ENCODE measurements at places on chromosomes 16 and 17.
A peak's percentile ranks its signal among the peaks of the same experiment; 100 is the strongest.

DNA sequence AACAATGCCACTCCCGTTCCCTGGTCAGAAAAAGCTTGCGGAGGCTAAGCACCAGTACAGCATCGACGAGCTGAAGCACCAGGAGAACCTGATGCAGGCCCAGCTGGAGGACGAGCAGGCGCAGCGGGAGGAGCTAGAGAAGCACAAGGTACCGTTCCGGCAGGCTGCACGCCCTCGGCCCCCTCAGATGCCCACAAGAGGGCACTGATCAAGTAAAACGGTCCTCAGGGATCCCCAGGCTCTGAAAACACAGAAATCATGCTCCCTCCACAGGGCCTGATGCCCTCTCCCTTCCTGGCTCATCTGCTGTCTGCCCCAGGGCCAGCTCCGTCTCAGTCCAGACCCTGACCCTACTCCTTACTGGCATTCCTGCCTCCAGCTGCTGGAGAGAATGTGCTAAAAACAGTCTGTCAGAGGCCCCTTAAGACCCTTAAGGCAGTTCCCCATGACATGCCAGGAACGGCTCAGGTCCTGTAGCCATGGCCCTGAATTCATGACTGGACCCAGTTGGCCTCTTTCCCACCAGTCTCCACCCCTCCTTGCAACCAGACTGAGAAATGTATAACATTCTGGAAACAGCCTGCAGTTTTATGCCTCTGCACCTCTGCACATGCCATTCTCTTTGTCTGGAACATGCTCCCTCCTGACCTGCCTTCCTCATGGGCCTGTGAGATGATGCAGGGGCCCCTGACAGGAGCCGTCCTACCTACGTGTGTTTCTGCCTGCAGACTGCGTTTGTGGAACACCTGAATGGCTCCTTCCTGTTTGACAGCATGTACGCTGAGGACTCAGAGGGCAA lies 21.8 kb downstream of the DRC3 start:
- no peak for DNase-seq

- DNase-seq = peak; percentile 85
These were observed 52.4 kb upstream of the MRPS23 start for GRCh38 chr17:57902117-57902799.

- no peak for DNase-seq
These were observed 11.6 kb upstream of the GRB2 start for GRCh38 chr17:75417054-75417580.

DNA sequence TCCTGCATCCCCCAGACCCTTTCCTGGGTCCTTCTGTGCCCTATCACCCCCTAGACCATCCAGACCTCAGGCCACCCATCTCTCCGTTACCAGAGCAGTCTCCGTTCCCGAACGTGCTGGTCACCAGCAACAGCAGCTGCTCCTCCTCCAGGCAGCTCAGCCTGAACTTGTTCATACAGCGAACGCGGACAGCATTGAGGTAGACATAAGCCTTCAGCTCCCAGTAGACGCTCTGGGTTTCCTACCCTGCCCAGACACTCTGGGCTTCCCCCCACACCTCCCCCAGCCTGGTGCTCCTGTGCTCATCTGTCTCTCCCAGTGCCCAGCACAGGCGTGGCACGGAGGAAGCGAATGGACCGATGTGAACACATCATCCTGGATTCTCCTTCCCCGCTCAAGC lies 41.6 kb upstream of the RNFT1 start:
- no peak for DNase-seq

- DNase-seq = no peak
These were observed 21.1 kb upstream of the AKTIP start for GRCh38 chr16:53523971-53524548.

- peak; percentile 78 for DNase-seq
These were observed 225.1 kb upstream of the CA10 start for GRCh38 chr17:52383493-52384100.

Measured in kidney tubule cell (primary cell).